Activated CD8-positive, alpha-beta memory T cell treated with anti-CD3 and anti-CD28 coated beads for 4 hours (primary cell): ENCODE measurements at places on chromosomes 6 and 20.
A peak's percentile ranks its signal among the peaks of the same experiment; 100 is the strongest.

GRCh38 chr6:166949528-166950442 is 6.6 kb downstream of the RNASET2 start:
- DNase-seq = no peak

- DNase-seq = no peak
Measured at GRCh38 chr20:39605908-39606307, 643.8 kb downstream of the DHX35 start.

- DNase-seq = no peak
Measured at GRCh38 chr6:16764188-16764950, 3.1 kb upstream of the ATXN1 start.

DNA sequence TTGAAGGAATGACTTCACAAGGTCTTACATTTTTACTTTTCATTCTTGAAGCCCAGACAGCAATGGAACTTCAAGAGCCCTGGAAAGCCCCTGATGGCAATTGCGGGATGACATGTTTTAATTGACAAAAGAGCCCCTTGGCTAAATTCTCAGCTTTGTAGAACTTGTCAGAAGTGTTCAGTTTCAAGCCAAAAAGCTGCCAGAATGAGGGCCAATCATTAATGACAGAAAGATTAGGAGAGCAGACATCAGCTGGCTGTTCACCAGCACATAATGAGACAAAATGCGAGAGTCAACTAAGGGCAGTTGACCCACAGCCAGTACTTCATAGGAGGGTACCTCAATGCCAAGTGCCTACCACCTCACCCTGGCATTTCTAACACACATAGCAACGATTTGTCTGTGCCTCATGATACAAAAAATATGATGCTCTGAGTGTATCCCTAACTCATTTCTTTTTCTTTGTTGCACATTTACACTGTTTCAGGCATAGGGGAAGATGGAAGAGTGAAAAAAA is 243.1 kb downstream of the MYLK4 start:
- DNase-seq = no peak

- DNase-seq = peak; percentile 56
Measured at GRCh38 chr20:53216856-53217576, 244.9 kb downstream of the TSHZ2 start.

DNA sequence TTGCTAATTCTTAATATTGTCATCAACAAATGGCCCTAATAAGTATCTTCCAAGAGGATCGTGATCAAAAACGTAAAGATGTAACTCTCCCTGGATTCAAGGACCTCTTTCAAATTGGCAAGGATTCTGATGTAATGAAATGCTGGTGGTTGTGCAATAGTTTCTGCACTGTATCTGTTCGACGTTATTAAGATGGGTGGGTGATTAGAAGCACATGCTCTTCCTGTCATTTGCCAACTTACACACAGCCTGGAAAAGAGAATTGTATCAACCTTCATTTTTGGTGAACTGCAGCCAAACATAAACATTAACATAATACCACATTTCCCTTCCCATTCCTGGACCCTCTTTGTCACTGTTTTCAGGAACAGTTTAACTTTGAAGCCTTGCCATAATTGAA is 9.8 kb downstream of the FOXQ1 start:
- DNase-seq = no peak

DNA sequence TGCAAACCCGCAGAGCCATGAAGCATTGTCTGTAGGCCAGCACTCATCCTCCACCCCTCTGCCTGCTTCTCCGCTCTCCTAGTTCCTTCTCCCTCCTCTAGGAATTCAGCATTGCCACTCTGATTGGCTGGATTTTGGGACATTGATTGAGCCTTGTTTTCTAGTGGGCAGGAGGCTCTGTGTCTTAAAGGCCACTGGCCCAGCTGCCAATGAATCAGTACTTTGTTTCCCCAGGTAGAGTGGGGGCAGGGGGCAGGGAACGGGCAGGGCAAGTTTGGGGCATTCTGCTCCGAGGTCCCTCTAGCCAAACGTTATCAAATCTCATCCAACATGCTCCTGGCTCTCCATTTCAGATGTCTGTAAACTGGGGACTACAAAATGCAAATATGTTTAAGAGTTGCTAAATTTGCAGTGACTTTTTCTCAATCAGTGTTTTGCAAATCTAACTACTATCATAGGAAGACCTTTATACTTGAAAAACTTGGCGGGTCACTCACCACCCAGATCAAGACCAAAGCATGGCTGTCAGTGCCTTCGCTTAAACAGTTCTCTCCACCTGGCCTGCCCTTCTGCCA is 10.4 kb upstream of the BPI start:
- no peak for DNase-seq

- DNase-seq = no peak
Measured at GRCh38 chr6:28922821-28923317, 916 bp downstream of the TRIM27 start.

DNA sequence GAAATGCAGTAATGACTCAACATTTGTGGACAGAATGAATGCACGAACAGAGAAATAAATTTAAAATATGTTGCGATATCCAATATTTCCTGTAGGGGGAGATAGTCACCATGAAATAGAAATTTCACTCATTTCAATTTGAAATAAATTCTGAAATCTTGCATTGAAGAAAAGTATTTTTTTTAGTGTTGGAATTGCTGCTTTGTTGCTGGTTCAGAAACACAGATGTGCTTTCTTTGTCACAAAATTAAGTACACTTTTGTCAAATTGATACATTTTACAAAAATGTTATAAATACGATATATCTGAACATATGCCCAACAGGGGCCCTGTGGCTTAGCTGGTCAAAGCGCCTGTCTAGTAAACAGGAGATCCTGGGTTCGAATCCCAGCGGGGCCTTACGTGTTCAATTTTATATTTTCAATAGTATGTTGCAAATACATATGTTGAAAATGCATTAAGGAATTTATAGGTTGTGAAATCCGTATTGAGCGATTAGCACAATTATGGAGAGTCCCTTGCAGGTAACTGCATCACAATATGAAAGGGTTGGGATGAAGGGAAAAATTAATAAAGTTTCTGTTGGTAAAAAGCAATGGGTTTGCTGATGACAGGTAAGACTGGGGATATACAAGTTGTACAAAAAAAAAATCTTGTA is 85.4 kb upstream of the PRSS16 start:
- no peak for DNase-seq

GRCh38 chr6:90347411-90347851 is 50.8 kb upstream of the BACH2 start:
- no peak for DNase-seq

- DNase-seq = peak; percentile 35
Measured at GRCh38 chr20:63736893-63737694, 630 bp downstream of the LIME1 start.

GRCh38 chr6:11929241-11929835 is 82.8 kb upstream of the HIVEP1 start:
- DNase-seq = no peak

DNA sequence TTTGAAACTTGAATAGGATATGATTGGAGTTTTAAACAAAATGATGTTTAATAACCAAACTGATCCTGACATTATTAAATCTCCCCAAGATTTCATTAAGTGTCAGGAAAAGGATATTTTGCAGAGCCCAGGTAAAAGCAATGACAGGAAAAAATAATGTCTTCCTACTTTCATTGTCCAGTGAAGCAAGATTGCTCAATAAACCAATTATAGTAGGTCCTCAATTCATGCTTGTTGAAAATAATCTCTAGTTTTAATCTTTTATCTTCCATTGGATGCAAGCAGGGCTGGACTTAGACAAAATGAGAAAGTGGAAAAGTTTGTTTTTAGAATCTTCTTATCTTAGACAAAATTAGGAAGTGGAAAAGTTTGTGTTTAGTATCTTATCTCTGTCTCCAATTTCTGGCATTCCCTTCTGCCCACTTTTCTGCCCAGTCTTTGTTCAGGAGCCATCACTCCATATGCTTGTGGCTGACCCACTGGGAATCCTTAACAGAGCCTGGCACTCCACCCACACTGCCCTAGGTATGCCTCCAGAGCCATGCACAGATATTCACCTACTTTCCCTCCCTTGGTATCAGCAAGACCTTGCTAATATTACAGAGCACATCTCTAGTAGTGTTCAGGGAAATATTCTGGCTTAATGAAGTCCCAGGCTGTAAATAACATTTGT is 57.0 kb upstream of the CARMIL1 start:
- DNase-seq = no peak

DNA sequence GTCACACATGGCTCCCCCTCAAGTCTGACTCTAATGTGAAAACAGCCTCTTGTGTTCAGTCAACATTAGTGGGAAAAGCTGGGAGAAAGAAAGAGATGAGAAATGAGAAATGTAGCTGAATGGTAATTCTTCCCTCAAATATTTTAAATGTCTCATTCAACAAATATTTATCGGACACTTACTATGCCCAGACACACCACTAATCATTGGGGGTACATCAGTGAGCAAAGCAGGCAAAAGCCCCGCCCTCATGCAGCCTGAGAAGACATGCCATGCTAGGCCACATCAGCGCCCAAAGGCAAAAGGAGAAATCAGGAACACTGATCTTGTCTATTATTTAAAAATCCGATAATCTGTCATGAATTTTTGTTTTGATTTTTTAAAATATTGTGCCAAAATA is 89.9 kb upstream of the ASF1A start:
- no peak for DNase-seq

- no peak for DNase-seq
Measured at GRCh38 chr6:82040405-82041221, 206.9 kb downstream of the IBTK start.

GRCh38 chr6:159137676-159138075 is 31.5 kb upstream of the FNDC1 start:
- no peak for DNase-seq

GRCh38 chr20:49880724-49881445 is 34.4 kb downstream of the SPATA2 start:
- no peak for DNase-seq

DNA sequence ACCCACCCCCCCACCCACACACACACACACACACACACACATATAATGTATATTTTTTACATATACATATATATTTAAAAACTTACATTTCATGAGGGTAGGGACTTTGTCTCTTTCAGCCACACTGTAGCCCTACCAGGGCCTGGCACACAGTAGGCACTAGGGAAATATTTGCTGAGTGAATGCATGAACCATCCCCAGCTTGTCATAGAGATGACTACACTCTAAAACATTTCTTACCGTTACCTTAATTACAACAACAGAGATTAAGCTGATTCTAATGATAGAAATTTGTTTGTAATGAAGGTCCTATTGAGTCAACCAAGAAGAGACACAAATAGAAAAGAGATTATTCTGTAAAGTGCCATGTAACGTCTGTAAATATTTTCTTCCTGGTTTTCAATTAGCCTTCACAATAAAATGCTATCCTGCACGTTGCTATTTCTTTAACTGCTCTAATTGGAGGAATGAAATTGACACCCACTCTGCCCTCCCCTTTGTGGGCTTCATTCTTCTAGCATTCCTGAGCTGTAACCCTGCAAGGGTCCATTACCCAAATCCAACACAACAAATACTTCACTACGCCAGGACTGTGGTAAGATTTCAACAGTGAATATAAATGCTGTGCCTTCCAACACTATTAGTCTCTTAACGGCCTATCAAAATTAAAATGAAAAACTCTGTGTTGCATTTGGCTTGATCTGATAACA is 30.8 kb downstream of the SIM1 start:
- no peak for DNase-seq

DNA sequence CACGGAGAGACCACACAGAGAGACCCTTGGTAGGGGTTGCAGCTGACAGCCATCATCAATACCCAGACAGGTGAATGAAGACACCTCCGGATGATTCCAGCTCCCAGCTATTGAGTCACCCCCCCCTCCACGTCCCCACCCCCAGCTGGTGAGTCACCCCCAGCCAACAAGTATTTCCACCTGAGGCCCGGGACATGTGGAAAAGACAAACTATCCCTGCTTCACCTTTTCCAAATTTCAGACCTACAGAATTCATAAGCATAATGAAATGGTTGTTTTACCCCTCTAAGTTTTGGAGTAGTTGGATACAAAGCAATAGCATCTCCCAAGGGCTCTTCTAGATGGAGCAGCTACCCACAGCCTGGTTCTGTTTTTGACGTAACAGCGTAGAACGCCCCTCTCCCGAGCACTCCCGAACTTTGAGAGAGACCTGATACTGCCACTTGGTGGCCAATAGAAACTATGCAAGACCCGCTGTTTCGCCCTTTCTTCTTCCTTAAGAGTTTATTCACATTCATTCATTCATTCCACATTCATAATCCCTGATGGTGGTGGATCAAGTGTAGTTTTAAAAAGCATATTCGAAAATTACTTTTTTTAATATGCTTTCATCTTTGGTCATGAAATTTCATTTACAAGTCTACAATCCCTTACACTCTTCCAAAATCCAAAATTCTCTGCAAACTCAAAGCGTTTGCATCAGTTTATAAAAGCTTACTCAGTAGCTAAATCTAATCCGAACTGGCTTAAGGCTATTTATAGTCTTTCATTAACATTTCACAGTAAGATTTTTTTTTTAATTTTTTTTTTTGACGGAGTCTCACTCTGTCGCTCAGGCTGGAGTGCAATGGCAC is 15.1 kb upstream of the PPP1R16B start:
- peak; percentile 34 for DNase-seq

- no peak for DNase-seq
Measured at GRCh38 chr20:49843770-49844380, 31.2 kb downstream of the SLC9A8 start.

DNA sequence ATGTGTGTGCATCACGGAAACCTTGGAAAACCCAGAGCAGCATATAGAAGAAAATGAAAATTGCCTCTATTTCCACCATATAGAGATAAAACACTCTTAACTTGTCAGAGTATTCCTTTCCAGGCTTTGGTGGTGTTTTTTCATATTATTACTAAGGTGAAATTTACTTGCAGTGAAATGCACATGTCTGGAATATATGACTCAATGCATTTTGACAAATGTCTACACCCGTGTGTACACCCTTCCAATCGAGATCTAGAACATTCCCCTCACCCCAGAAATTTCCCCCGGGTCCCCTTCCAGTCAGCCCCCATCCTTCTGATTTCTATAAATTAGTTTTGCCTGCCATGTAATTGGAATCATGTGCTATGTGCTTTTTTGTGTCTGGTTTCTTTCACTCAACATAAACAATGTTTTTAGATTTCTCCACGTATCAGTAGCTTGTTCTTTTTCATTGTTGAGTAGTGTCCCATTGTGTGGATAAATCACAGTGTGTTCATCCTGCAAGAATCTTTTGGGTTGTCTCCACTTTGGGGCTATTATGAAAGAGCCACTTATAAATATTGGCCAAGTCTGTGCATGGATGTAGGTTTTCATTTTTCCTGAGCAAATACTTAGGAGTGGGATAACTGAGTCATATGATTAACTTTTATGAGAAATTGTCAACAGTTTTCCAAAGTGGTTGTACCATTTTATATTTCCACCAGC is 19.9 kb upstream of the PREX1 start:
- DNase-seq = no peak

DNA sequence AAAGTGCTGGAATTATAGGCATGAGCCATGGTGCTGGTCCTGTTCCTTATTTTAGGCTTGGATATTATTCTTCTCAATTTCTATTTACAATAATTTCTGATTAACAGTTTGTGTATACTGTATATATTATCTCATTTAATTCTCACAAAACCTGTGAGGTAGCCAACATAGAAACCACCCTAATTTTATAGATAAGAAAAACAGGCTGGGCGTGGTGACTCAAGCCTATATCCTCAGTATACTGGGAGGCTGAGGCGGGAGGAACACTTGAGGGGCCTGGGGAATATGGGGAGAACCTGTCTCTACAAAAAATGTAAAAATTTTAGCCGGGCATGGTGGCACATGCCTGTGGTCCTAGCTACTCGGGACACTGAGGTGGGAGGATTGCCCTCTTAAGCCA is 3.8 kb upstream of the AFG1L start:
- DNase-seq = no peak

- DNase-seq = no peak
Measured at GRCh38 chr6:77447254-77447653, 16.0 kb downstream of the HTR1B start.

- DNase-seq = no peak
Measured at GRCh38 chr6:87561017-87561416, 28.8 kb downstream of the RARS2 start.
